WTC11 (cell line): ENCODE measurements at places on chromosomes 4 and X.

GRCh38 chrX:111784667-111785066, 91.3 kb upstream of the TRPC5OS start:
- DNase-seq: no peak

DNA sequence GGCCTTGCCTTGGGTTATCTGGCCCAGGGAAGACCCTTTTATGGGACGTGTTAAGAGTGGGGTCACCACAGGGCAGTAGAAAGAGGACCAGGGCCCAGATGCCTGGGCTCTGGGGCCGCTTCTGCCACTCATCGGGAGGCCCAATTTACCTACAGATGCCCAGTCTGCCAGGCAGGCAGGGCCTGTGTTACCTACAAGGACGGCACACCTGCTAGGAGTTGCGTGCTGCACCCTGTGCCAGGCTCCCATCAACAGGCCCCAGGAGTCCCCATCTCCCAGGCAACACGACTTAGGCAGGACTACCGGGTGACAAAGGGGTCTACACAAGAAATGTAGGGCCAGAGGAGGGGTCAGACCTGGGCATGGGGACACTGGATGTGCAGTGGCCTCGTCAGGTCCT, 34.6 kb downstream of the WDR1 start:
- DNase-seq: no peak

DNA sequence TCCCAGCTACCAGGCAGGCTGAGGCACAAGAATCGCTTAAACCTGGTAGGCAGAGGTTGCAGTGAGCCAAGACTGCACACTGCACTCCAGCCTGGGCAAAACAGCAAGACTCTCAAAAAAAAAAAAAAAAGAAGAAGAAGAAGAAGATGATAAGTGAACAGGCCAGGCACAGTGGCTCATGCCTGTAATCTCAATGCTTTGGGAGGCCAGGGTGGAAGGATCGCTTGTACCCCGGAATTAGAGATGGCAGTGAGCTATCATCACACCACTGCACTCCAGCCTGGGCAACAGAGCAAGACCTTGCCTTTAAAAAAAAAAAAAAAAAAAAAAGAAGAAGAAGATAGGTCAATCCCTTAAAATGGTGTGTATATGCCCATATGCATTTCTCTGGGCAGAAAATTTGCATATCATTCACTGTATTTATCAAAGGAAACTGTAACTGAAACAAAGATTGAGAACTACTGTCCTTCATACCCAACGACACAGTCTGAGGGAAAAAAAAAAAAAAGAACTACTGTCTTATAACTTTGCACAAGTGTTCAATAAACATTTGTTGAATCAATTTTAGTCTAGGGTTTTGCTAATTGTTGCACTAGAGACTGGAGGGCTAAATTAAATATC, 2.3 kb downstream of the RFC1 start:
- DNase-seq: no peak

DNA sequence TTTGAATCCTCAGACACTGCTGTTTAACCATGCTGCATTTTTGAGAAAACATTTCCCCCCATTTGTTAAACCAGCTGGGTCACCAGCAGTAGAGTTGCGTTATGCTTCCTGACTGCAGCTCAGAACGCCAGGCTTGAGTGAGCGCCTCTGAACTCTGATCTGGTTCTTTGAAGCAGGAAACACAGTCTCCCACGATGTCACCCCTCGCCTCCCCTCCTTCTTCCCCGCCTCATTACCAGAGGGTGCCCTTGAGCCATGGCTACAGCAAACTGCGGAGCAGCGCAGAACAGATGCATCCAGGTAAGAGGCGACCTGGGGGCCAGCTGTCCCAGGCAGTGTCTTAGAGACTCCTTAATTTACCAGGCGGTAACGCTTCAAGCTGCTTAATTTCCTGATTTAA, 78.4 kb downstream of the REPS2 start:
- peak; percentile 24 for DNase-seq

DNA sequence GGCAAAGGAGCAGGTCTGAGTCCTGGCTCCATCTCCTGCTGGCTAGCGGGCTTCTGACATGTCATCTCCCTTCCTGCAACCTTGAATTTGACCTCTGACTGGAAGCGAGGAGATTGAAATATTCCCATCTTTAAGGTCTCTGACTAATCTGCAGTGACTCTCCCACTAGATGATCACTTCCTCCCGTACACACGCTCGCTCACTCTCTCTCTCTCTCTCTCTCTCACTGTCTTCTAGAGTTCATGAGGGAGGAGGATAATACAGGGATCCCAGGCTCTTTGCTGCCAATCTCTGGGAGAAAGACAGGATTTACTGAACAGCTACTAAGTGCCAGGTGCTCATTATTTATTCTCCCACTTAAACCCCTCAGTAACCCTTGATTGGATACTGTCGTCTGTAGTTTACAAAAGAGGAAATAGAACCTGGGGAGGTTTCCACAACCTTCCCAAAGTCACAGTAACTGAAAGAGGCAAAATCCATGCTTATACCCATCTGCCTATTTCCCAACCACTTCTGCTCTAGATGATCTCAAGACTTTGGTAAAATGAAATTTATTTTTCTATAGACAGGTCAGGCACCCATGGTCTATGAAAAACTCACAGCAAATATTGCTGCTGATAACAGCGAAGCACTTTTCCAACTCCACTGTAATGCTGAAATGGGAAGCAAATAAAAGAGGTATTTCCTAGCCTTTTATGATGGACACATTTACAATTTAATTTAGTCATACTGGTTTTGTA, 193.5 kb upstream of the C1QTNF7 start:
- no peak for DNase-seq

DNA sequence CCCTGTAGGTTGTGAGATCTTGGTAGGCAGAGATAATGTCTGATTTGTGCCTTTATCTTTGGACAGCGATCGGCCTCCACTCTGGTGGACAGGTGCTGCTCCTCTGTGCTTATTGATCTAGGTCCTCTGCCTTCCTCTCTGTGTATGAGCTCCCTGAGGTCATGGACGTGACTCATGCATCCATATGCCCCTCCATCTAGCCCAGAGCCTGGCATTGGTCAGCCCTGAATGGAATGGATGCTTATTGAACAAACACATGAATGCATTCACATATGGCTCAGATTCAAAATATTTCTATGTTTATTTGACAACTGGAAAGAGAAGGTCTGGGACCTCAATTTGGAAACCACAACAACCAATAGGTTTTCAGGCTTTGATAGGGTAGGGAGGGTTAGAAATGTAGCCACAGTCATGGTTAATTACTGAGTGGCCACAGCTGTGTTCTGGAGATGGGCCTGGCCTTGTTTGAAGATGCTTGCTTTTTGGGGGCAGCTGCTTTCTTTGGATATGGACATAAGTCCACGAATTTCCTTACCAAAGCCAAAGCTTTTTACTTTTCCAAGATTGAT, 76.2 kb downstream of the SEL1L3 start:
- no peak for DNase-seq

DNA sequence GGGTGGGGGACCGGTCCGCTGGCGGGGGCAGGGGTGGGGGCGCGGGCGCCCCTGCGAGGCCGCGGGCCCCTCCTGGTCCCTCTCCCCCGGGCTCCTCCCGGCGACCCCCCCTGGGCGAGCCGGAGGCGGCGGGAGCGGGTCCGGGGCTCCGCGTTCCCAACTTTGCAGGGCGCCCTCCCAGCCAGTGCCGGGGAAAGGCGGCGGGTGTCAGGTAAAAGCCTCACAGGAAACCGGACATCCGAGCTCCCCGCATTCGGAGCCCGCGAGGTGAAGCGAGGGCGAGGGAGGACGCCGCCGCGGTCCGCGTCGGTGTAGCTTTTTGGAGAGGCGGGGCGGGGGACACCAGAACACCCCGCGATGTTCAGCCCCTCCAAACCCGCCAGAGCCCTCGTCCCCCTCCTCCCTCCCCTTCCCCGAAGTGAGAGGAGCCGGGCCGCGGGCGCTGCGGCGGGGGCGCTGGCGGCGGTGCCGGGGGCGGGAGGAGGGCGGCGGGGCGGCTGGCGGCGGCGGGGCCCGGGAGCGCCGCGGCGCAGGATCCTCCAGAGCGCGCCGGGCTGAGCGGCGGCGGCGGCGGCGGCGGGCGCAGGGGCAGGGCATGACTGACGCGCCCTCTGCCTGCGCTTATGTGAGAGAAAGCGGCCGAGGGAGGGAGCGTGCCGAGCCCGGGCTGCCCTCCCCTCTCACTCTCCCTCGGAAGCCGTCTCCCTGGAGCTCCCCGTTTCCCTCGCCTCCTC, at the start of gene VEGFC:
Gene VEGFC, minus strand, starts transcription at position 597 of the 734 bp plus-strand sequence. CDS start 611 bp downstream, outside the sequence.
- DNase-seq: peak; percentile 70

GRCh38 chrX:42754115-42754514, 23.8 kb downstream of the PPP1R2C start:
- DNase-seq: no peak

DNA sequence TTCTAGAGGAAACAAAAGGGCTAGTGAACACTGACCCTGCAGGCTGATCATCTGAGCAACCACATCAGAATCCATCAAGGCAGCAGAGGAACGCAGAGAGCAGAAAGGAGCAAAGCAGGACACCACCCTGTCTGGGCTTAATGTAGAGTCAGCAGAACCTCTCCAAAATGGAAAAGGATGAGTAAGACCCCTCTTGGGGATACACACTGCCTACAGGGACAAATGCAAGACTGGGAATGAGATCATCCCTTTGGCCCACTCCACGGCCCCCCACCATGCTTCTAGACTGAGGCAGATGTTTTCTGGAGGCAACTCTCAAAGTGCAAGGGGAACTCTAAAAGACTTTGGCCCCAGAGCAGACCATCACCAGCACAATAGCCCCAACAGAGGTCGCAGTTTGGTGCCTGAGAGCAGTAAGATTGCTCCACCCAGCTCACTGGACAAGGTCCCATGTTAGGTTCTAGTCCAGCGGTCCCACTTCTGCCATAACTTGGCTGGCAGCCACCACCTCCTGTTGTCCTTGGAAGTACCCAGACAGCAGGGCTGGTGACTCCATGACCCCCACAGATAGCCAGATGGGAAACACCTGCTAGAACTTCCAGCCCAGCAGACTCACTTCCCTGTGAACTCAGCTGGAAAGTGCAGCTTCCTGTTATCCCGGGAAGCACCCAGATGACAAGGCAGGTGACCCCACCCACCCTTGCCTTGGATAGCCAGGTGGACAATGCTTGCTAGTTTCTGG, 372.7 kb downstream of the INPP4B start:
- DNase-seq: no peak

DNA sequence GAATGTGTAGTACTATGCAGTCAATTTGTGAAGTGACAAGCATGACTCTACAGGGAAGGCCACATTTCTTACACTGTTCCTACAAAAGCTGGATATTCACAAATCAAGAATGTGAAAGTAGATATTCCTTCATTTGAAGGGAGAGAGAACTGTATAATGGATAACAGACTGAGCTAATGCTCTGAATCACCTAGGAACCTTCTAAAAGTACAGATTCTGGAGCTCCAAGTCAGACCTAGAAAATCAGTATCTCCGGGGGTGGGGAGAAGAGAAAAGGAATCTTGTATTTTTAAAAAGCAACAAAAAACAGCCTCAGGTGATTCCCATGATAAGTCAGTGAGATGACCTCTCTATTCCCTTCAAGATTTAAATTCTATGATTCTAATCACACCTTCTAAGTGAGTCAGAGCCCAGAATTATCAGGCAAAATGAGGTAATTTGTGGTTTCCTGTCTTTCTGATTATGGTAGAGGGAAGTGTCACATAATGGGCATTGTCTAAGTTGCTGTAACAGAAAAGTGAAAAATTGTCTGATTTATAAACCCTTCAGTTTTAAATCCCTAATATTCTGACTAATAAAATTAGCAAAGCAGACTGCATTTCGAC, 80.9 kb downstream of the IL21 start:
- no peak for DNase-seq

DNA sequence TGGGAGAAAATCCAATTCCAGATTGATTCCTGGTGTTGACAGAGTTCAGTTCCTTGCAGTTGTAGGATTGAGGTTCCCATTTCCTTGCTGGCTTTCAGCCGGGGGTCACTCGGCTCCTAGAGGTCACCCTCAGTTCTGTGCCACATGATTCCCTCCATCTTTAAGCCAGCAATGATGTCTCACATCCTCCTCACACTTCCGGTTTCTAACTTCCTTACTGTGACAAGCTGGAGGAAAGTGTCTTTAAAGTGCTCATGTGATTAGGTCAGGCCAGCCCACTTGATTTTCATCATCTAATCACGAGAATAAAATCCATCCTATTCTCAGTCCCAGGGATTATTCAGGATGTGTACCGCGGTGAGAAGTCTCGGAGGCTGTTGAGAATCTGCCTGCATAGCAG, 19.4 kb upstream of the SMIM31 start:
- DNase-seq: no peak

DNA sequence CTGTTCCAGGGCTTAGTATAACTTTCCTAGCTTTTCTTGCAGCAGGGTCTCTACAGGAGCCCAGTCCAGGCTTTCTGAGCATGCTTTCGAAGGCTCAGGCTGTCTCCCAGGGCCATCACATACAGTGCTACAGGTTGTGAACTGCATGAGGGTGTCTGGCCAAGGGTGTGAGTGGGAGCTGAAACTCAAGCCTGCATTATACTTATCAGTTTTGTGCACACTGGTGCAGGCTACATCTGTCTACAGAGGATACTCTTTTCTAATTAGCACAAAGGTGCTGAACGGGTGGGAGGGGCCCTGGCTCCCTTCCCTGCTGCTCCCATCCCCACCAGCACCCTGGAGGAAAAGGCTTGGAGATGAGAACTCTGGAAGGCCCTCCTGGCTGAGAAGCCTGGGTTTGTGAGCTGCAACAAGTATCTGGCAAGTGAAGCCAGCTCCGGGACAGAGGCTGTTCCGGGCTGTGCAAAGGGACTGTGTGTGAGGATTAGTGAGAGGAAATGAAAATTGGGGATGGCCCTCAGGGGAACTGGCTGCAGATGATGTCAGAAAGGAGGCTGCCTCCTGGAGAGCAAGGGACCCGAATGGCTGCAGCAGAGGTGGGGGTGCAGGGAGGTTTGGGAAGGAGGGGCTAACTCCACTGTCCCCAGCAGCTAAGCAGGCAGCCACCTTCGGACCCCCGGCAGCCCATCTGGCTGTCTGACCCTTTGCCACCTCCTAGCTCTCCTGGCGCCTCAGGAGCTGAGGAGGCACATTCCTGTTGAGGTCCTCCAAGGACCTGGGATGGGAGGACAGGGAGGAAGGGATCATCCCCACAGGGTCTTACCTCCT, 68.5 kb downstream of the EFNB1 start:
- DNase-seq: no peak

DNA sequence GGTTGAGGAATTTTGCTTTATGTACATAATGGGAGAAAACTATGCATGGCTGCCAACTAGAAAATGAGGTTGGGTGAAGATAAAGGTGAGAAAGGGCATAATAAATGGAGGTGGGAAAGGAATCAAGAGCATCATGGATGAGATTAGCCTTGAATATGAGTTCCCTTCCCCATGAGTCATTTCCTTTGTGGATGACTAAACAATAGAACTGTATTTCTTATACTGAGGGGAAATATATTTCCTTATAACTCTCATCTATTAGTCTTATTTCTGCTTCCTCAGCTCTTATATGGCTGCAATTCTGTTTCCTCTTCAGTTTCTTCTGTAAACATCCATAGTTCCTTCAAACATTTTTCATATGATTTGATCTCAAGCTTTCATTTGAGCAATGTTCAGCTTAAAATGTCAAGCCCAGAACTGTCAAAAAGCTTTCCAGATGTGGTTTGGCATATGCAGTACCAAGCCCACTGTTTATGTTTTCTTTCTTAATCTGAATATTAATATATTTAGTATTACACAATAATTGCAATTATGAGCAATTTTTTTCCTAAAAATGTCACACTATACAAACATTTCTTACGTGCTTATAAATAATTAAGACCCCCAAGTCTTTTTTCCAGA, 100.7 kb upstream of the GRPR start:
- DNase-seq: no peak

- DNase-seq: peak; percentile 75
These were observed at the start of gene FRAS1 for GRCh38 chr4:78057135-78057599. TSS of gene FRAS1 (plus strand) at chr4:78057323. CDS start at chr4:78058010, 687 bp downstream.

GRCh38 chr4:167614866-167615265, 380.6 kb upstream of the SPOCK3 start:
- DNase-seq: no peak

- DNase-seq: no peak
These were observed 32.2 kb upstream of the CCSER1 start for GRCh38 chr4:90095000-90095399.
